ENCODE measurements at places on chromosomes 5 and 9.

- DNase-seq, result no peak
These were observed 25.7 kb upstream of the DAB2 start for GRCh38 chr5:39450487-39450886.

- DNase-seq, result peak; percentile 54
These were observed 34.3 kb upstream of the FSD1L start for GRCh38 chr9:105413525-105413924.

DNA sequence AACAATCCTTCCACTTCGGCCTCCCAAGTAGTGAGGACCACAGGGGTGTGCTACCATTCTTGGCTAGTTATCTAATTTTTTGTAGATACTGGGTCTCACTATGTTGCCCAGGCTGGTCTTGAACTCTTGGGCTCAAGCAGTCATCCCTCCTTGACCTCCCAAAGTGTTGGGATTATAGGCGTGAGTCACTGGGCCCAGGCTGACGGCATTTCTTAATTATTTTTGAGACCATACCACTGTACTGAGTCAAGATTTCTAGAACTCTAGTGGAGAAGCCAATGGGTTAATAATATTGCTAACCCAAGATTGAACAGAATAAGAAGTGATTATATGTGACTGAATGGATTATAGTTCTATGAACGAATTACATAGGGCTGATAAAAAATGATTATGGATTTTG lies 66.7 kb downstream of the TARS1 start:
- no peak for DNase-seq

- no peak for DNase-seq
These were observed 132.9 kb downstream of the LIFR start for GRCh38 chr5:38423276-38424147.

GRCh38 chr5:158234323-158235158 lies 375.6 kb upstream of the CLINT1 start:
- DNase-seq, result peak; percentile 6
